Fibroblast of skin of right biceps (primary cell): ENCODE measurements at places on chromosomes 13 and 19.

DNA sequence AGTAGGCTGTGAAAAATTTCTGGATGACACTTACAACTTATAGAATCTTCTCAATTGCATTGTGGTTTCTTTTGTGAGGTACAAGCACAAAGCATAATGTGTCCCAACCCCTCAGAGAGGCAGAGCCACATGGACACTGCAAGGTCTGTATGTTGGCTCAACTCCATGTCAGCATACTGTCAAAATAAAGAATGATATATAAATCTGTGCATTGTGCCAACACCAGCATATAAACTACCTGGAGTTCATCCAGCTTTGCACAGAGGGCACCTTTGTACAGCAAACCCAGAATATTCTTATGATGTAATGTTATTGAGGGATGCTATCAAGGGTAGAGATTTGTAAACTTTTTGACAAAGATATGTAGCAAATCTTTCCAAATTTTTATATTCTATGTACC lies 1065.8 kb upstream of the MIR17HG start:
- DNase-seq = no peak

DNA sequence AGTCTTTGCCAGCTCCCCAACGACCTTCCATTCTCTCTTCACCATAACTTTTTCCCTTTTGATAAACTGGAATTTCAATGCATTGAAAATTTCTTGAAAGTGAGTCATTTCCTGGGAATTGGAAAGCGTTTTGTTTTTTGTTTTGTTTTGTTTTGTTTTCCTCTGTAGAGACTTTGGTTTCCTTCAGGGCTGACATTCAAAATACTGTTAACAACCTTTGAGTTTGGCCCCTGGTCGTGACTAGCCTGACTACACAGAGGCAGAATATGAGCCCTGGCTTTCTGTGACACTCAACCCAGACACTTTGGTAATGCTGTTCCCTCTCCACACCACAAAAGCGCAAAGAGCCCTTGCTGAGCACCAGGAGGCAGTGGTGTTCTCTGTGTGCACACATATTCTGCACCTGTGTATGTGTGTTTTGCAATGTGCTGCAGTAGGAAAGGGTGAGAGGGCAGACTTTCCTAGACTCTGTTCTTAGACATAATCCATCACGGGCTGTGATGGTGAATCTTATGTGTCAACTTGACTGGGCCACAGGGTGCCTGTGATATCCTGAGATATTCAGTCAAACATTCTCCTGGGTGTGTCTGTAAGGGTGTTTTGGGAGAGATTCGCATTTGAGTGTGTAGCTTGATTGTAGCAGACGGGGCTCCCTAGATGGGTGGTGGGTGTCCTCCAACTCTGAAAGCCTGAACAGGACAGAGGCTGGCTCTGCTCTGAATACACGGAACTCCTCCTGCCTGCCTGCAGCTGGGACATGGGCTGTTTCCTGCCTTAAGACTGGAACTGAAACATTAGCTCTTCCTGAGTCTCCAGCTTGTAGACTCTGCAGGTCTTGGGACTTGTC lies 29.5 kb upstream of the ANKRD10 start:
- DNase-seq = peak; percentile 38

DNA sequence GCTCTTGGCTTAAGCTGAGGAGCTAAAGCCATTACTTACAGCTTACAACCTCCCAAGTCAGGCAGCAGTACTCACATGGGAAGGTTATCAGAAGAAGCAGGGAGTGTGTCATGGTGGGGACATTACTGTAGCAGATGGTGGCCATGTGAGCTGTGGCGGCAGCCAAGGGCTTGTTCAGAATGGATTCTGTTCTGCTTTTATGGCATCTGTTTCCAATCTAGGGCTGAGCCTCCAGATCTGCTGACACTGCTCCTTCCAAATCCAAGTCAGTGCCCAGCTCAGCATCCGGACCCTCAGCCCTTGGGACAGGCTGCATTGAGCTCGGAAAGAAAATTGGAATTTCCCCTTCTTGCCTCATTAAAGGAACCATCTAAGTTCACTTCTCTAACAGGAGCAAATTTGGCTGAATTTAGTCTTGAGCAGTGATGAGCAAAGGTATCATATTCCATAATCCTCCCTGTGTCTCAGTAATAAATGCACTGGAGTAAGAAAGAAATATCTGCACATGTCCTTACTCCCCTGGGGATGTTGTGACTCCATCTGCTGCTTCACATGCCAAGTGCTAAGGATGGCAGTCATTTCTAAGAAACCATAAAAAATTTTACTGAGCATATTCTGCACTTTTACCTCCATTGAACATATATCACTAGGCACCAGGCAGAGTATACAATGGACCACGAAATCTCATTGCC lies 73.9 kb downstream of the KCTD12 start:
- DNase-seq = peak; percentile 59

DNA sequence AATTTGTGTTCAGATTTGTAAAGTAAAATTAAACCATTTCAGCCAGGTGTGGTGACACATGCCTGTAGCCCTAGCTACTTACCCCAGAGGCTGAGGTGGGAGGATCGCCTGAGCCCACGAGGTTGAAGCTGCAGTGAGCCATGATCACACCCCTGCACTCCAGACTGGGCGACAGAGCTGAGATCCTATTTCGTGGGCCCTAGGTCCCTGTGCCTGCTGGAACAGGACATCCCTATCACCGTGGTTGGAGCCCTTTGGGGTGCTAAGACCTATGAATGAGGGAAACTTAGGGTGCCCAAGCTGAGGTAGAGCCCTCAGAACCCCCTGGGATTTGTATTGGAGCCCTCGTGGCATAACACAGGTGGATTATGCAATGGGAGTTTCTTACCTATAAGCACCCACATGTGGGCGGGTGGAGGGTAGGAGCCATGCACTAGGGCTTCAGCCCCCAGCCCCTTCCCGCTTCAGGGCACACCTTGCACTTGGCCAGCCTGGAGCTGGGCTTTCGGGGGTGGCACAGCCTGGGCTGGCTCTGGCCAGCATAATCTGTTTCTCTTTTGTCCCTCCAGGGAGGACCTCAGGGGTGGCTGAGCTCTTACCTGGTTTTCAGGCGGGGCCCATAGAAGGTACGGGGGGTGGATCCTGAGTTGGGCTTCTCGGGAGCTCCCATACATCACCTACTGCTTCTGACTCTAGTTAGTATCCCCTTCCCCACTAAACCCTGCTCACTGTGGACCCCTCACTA lies 7.2 kb upstream of the USF2 start:
- no peak for DNase-seq

- no peak for DNase-seq
These were observed 30.2 kb downstream of the MEIS3 start for GRCh38 chr19:47389150-47389556.

- DNase-seq = no peak
These were observed at the start of gene AP2A1 for GRCh38 chr19:49766930-49767299. AP2A1 (plus strand) TSS chr19:49767001; CDS start chr19:49767134, 133 bp downstream.

DNA sequence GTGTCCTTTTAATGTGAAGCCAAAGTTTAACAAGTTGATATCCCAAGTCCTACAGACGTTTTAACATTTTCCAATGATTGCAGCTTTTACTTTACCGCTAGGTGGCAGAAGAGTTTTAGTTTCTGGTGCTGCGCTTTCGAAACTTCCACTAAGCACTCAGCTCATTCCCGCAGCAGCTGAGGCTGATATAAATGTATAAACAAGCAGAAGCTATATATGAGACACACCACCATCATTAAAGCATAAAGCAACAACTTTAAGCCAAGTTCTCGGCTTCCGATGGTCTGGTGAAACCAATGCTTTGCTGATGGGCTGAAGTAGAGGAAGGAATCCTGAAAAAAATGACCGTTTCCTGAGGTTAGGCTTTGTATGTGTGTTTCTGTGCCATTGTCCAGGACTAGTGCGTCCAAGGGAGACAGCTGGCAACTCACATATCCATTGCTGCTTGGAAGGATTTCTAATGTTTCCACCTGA lies 753.9 kb downstream of the OLFM4 start:
- DNase-seq = peak; percentile 48
